Astrocyte (in vitro differentiated cells and primary cell): ENCODE measurements at places on chromosomes 2 and 18.

GRCh38 chr2:1967242-1968208 lies 223.2 kb upstream of the PXDN start:
- DNase-seq = no peak

GRCh38 chr18:22132258-22132657 lies 37.1 kb upstream of the GATA6 start:
- DNase-seq = no peak

- DNase-seq = no peak
Observed at GRCh38 chr18:44766450-44766849, 85.8 kb downstream of the SETBP1 start.

DNA sequence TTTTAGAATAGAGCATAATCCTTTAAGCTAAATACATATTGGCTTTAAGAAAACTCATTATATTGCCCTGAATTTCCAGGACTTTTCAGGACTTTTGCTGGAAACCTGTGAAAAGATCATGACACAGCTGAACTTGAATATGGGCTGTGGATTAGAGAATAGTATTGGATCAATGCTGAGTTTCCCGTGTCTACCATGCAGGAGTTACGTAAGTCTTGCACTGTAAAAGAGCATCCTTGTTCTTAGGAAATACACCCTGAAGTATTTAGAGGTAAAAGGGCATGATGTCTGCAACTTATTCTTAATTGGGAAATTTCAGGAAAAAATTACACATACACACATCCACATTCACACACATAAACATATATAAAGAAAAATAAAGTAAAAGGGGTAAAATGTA lies 82.1 kb downstream of the ZFP36L2 start:
- no peak for DNase-seq

DNA sequence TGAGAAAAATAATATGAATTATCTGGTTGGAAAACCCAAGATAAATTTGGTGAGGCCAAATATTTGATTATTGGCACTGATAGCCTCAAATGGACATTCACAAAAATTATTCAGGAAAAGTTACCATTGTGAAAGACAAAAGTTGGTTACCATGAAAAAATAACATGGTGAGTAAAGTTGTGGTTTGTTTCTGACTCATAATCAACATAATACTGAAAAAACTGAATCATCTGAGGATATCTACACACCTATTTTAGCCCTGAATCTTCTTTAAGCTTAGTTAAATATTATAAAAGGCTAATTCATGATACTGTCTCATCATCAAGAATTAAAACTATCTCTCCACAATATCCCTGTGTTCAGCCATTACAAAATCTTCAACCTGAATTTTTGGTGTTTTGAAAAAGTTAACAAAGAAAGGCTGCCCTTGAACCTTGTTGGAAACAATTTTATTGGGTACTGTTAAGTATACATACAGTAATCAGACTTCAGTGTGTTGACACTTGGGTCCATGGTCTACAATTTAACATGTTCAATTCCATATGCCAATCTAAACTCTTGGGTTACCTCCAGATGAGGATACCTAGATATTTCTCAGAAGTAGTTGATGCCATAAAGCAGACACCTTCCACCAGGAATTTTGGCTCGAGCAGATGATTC lies 607.5 kb upstream of the SLC39A10 start:
- peak; percentile 47 for DNase-seq
